ENCODE measurements at places on chromosomes 6 and 20.

- DNase-seq, result no peak
Measured at GRCh38 chr20:52867305-52867704, 104.9 kb upstream of the TSHZ2 start.

DNA sequence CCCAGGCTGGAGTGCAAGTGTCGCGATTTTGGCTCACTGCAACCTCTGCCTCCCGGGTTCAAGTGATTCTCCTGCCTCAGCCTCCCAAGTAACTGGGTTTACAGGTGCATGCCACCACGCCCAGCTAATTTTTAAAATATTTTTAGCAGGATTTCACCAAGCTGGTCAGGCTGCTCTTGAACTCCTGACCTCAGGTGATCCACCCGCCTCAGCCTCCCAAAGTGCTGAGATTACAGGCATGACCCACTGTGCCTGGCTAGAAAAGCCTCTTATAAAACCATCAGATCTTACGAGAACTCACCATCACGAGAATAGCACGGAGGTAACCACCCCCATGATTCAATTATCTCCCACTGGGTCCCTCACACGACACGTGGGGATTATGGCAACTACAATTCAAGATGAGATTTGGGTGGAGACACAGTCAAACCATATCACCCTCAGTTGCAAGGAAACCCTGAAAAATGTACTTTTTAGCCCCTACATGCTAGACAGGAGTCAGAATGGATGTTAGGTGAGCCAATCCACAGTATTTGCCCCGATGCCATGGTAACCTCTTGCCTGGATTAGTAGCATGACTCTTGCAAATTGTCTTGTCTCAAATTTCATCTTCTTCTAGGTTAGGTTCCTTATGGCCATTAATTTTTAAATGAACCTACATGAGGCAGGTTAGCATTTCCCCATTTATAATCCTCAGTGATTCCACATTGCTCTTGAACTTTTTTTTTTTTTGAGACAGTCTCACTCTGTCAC, 17.1 kb upstream of the SASH1 start:
- peak; percentile 20 for DNase-seq

- no peak for DNase-seq
Measured at GRCh38 chr20:47857187-47857568, 71.9 kb upstream of the SULF2 start.

- peak; percentile 97 for DNase-seq
Measured at GRCh38 chr6:113564371-113565171, 292.6 kb upstream of the MARCKS start.

GRCh38 chr6:16840725-16841124, 79.5 kb upstream of the ATXN1 start:
- DNase-seq, result no peak

GRCh38 chr20:3128275-3128984, 31.2 kb downstream of the FASTKD5 start:
- no peak for DNase-seq

DNA sequence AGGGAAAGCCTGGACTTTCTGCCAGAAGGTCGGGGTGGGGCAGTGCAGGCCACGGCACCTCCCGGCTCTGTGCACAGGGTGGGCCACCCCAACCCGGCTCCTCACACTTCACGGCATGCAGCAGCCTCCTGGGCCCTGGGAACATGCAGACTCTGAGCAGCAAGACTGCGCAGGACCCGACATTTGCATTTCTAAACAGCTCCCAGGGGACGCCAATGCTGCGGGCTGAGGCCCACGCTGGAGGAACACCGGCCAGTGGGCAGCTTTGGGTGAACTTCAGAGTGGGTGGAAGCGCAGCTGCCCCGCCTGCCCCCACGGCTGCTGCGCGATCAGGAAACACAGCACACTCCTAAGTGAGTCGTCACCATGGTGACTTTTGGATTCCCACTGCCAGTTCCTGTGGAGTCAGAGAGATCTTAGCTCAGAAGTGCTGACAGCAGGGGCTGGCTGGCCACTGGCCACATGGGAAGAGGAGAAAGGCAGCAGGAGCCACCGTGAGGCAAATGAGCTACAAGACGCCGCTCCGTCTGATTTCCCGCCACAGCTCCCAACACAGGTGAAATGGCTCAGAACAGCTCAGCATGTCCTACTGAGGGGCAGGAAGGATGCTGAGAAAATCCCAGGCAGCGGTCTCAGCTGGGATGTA, 52.1 kb downstream of the RNASET2 start:
- DNase-seq, result no peak

GRCh38 chr20:922781-923180, 6.6 kb upstream of the ANGPT4 start:
- no peak for DNase-seq

DNA sequence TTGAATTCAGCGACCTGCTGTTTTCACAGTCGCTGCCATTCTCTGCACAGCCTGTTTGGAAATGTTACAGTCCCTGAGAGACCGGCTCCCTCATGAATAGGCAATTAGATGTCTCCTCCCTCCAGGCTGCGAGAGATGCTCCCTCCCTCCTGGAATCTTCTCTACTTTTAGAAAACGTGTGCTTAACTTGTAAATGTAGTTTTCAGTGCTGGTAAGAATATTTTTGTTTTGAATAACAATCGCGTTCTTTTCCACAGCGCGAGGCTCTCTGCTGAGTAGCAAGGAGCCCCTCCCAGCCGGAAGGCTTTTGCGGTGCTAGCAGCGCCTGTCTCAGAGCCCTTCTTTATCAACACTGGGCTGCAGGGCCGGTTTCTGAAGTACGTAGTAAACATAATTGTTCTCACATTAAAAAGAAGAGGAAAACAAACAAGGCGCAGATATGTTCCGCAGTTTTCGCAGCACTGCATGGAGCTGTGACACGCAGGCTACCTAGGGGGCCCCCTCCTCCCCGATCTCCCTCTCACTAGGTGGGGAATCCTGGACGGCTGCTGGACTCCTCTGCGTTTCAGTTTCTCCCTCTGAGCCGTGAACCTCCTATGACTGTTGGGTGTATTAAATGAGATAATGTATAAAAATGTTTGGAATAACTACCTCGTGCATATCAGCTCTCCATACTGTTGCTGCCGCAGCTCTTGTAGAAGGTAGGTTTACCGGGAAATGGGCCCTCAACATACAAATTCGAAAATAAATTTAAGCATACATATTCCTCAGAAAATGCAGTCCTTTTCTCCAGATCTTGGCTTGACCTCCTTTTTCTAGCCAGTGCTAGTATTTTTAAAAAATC, 79.0 kb upstream of the SPACA1 start:
- DNase-seq, result no peak

DNA sequence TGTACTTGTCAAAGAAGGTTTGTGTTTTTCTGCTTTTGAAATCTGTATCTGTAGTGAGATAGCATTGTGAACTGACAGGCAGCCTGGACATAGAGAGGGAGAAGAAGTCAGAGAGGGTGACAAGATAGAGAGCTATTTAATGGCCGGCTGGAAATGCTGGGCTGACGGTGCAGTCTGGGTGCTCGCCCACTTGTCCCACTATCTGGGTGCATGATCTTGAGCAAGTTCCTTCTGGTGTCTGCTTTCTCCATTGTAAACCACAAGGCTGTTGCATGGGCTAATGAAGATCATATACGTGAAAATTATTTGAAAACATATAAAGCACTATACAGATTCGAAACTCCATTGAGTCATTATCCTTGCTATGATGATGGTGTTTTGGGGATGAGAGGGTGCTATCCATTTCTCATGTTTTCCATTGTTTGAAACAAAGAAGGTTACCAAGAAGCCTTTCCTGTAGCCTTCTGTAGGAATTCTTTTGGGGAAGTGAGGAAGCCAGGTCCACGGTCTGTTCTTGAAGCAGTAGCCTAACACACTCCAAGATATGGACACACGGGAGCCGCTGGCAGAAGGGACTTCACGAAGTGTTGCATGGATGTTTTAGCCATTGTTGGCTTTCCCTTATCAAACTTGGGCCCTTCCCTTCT, 18.4 kb downstream of the CD83 start:
- DNase-seq, result no peak

DNA sequence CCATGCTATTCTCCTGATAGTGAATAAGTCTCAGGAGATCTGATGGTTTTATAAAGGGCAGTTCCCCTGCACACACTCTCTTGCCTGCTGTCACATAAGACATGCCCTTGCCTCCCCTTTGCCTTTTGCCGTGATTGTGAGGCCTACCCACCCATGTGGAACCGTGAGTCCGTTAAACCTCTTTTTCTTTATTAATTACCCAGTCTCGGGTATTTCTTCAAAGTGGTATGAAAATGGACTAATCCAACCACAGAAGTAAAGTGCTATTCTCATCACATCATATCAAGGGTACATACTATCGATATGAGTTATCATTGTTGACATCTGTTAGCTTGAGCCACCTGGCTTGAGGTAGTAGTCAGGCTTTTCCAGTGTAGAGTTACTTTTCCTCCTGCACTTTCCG, 2.3 kb downstream of the MANBAL start:
- peak; percentile 30 for DNase-seq

- no peak for DNase-seq
Measured at GRCh38 chr6:104995989-104996617, 39.2 kb downstream of the LIN28B start.

- no peak for DNase-seq
Measured at GRCh38 chr6:136677822-136678221, 114.5 kb downstream of the MAP3K5 start.

DNA sequence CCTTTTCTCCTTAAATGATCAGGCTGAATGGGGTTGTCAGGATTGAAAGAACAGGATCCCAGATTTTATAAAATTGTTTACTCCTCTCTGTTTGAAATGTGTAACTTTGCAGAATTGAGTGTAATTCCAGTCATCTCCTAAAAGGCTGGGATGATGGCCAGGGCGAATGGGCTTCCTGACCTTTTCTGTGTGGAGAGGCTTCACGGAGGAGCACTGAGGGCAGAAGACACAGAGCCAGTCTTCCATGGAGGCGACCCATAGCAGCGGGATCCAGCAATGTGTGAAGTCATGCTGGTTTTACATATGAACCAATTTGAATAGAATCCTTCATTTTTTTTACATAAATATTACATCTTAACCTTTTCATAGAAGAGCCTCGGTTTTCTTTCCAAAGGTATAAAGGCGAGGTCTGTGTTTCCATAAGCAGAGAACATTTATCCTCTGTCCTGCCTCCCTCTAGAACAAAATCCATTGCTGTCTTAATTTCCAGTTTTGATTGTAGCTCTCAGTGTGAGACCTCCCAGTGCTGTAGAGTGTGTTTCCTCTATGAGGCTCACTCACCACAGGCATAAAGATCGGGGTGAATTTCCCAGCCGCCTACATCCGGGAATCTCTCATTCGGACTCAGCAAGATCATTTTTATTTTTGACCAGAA, 369.7 kb upstream of the FLRT3 start:
- no peak for DNase-seq

DNA sequence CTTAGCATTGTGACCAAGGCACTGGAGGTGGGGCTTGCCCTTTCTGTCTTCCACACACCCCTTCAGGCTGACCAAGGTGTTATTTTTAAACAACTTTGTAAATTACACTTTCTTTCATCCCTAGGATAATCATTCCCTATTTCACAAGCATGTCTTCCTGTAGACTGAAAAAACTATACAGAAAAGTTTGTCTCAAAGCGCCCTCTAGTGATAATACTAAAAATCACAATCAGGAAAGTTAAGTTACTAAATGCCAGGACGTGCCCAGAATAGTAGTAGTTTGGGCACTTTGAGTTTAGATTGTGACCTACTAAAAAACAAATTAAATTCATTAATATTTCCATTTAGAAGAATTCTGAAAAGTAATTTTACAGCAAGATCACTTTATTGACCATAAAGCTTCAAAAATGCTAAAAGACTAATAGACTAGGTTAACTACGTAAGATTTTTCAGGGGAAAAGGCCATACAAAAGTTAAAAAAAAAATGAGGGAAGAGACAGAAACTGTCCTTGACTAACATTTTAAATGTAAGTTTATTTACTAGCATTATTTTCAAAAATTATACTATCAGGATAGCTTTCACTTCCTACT, 123.3 kb upstream of the DUSP22 start:
- DNase-seq, result no peak

- no peak for DNase-seq
Measured at GRCh38 chr6:47134476-47135189, 92.5 kb upstream of the ADGRF1 start.

GRCh38 chr6:708237-708598, 15.3 kb upstream of the EXOC2 start:
- DNase-seq, result no peak

- peak; percentile 78 for DNase-seq
Measured at GRCh38 chr6:20313051-20313450, 88.6 kb upstream of the E2F3 start.

Data from WERI-Rb-1 (cell line).